ENCODE measurements at places on chromosomes 12 and 14.
A peak's percentile ranks its signal among the peaks of the same experiment; 100 is the strongest.

- peak; percentile 83 for DNase-seq
Observed at GRCh38 chr12:48351022-48351708, 446 bp upstream of the ZNF641 start.

GRCh38 chr12:23049180-23049579 is 424.2 kb downstream of the ETNK1 start:
- no peak for DNase-seq

DNA sequence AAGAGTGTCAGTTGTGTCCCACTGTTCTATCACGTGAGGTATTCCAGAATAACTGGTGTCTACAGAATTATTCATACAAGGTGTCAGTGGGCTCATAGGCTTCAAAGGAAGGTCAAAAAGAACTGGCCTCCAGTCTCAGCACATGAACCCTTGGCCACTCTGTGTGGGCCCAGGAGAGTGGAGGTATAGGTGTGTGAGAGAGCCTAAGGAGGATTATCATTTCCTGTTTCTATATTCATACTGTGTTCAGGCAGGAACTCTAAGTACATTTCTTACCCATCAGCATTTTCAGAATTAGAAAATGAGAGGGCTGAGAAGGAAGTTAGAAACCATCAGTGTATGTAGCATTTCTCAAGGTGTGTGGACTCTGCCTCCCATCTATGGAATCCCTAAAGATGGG is 87.0 kb downstream of the BTG1 start:
- DNase-seq: no peak

DNA sequence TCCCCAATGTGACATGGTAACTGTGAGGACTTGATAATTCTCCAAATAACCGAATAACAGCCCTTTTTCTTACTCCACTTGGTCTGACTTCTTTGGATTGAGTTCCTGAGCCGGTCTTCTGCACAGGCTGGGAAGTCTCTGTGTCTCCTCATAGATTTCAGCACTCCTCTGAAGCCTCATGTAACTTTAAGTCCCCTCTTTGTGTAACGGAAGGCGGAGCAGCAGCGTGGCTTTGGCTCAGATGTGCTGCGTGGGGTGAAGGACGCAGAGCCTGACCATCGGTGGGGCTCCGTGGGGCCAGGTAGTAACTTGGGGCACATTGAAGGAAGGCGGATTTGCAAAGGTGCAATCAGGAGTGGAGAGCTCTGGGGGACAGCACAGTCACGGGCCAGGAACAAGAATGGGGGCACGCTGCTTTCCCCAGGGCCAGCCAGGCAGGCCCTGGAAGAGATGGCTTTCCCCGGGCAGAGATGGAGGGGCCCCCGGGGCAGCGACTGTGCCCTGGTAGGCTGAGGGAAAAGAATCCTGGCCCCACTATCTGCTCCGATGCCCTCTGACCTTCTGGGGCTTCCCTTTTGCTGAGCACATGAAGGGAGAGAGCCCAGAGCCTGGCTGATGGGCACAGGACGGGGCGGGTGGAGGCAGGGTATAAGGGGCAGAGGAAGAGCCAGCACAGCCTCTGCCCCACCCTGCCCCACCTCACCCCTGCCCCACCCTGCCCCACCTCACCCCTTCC is 56.9 kb downstream of the ADGRD1 start:
- DNase-seq: no peak

GRCh38 chr12:93177208-93178153 is 200.2 kb upstream of the NUDT4 start:
- peak; percentile 25 for DNase-seq

- DNase-seq: no peak
Observed at GRCh38 chr12:114186241-114187002, 219.5 kb downstream of the TBX5 start.

DNA sequence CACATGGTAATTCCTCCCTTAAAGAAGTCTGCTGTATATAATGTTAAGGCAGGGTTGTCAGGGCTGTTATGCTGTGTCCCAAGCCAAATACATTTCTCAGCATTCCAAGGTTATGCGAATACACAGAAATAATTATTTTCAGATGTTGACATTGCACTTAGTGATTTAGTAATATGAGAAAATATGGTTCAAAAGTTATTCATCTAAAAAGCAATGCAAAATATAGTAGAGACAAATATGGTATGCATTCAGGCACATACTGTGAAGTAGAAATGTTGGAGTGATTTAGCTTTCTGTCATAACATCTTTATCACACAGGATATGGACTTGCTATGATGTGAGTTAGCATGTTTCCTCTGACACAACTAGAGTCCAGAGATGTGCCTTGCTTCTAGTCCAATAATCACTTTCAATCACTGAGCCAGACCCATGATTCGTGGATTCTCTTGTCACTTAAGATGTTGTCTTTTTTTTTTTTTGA is 70.0 kb downstream of the PDE3A start:
- DNase-seq: no peak

GRCh38 chr12:94730847-94731246 is 80.5 kb upstream of the TMCC3 start:
- DNase-seq: no peak

- DNase-seq: no peak
Observed at GRCh38 chr12:114749065-114749464, 65.1 kb upstream of the TBX3 start.

DNA sequence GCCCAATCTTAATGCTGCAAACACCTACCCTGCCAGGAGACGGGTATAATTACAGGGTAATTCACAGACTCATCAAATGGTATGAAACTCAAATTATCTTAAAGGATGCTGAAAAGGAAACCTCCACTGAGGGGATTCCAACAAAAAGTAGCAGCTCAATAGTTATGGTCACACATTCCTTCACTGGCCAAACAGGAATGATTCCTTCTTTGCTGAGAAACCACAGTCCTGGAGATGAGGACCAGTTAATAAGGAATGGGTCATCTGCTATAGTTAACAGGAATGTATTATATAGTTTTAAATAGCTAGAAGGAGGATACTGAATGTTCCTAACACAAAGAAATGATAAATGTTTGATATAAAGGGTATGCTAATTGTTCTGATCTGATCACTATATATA is 136.9 kb downstream of the STXBP6 start:
- DNase-seq: no peak

GRCh38 chr12:1618489-1618888 is 10.5 kb upstream of the WNT5B start:
- no peak for DNase-seq

DNA sequence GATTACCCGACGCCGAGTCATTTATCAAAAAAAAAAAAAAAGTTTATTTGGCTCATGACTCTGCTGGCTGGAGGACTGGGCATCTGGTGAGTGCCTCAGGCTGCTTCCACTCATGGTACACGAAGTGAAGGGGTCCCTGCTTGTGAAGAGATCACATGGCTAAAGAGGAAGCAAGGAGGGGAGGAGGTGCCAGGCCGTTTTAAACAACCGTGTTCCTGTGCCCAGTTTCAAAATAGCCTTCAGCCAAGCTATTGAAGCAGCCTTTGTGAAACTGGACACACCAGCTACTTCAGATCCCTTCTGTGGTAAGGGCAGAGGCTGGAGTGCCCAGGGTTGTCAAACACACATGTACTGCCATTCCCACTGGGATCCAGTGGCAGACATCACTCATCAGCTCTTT is 7.6 kb downstream of the POP5 start:
- DNase-seq: no peak

GRCh38 chr14:104102282-104102914 is 16.9 kb downstream of the ASPG start:
- no peak for DNase-seq

- peak; percentile 33 for DNase-seq
Observed at GRCh38 chr14:76812093-76812421, 625 bp downstream of the ANGEL1 start.

DNA sequence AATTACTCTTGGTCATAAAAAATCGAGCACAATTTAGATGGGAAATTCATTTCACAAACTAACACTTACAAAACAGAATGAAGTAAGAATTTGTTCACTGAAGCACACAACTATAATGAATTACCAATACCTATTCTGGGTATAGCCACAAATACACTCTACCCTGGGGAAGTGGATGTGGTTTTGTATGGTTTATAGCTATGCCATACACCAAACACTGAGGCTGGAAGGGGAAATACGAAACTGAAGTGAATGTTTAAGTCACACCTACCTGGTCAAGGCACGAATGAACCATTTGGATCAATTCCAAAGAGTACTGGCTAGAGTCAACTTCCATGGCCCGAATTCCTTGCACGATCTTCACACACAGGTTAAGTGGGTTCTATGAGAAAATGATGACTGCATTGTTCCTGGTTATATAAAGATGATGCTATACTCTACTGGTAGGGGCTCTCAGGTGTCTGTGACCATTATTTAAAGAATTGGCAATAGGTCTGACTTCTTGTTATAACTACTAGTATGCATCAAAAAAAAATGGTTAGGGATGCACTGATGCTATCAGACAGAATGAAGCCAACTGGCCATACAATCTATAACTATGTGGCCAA is 12.8 kb downstream of the NEK9 start:
- DNase-seq: no peak

DNA sequence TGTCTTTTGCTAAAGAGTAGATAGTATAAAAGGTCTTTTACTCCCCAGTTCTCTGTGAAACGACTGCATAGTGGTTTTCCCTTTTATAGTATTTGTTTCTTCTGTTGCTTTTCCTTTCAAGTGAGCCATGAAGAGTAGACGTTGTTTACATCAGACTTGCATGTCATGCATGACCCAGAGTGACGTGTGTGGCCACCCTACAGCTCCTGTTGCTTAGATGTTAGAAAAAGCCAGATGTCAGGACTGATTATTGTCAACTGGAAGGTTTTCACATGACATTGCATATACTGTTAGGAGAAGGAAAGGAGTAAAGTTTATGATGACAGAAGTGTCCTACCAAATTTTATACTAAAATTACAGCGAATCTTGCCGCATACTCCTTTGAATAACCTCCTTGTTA is 1.3 kb upstream of the RD3L start:
- DNase-seq: no peak

DNA sequence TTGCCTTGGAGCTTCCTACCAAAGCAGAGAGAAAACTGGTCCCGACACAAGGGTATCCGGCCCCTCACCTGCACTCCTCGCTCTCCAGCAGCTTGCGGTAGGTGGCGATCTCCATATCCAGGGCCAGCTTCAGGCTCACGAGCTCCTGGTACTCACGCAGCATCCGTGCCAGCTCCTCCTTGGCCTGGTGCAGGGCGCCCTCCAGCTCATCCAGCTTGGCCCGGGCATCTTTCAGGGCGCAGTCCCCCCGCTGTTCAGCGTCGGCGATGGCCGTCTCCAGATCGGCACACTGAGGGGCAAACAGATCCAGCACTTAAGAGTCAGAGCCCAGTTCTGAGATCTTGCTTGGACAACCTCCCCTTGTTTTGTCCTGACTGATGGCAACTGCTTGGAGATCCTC is 13.7 kb downstream of the KRT72 start:
- no peak for DNase-seq

- DNase-seq: no peak
Observed at GRCh38 chr12:48680861-48681260, 1.2 kb downstream of the KANSL2 start.

- DNase-seq: no peak
Observed at GRCh38 chr14:74312161-74312560, 9.4 kb upstream of the ABCD4 start.

DNA sequence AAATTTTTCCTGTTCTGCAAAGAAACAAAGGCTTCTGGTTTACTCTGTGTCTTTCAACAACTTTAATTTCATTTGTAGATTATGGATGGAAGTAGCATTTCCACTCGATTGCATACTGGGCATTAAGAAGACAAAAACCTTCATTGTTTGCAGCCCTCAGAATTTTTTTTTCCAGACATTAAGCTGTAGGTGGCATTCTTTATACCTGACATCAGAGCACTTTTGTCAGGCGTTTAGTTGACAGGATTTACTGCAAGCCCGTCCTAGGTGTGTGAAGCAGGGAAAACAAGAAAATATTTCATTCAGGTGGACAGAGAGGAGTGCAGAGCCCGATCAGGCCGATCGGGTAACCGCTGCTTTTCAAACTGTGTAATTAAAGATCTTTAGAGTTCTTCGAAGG is 107.5 kb downstream of the TMEM260 start:
- no peak for DNase-seq

DNA sequence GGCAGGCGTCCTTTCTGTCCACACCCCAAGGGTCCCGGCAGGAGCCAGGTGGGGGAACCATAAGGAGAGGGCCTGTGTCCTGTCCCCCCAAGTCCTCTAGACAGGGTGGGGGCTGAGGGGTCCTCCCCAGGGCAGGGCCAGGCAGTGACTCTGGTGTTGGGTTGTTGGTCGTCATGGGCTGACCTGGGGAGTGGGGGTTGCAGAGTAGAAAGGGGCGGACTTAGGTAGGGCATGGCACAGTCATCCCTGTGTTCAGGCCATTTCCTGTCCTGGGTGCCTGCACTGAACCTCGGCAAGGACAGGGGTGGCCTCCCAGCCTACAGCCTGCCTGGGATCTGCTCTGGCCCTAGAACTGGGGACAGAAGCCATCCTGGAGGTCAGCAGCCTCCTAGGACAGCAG is 356.2 kb downstream of the TMEM121 start:
- no peak for DNase-seq

DNA sequence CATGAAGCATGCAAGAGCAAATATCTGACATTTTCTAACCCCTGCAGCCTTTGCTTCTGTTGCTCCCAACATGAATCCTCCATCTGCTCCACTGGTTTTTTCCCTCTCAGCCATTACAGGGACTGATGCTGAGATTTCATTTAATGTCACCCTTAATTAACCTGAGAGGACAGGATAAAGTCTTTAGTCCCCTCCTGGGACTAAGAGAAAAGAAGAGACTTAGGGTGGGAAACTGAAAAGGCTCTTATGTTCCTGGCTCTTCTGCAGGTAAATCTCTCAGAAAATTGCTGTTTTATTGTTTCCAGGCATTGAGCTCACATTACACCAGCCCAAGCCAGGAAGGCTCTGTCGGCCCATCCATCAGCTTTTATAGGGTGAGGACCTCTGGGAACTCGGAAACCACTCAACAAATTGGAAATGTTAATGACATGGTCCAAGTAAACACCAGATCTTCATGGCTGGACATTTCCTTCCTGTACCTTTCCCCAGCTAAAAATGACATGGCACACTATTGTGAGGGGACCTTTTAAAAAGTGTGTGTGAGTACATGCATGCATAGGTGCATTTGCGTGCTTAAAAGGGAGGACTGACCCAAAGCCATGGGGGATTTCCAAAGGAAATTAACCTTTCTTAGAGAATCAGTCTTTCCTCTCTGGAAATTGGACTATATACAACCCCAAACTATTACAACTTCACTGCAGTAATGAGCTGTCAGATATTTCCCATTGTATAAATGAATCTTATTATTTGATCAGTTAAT is 408.1 kb upstream of the TMTC1 start:
- no peak for DNase-seq

GRCh38 chr14:69886453-69887242 is 7.4 kb downstream of the SMOC1 start:
- no peak for DNase-seq

GRCh38 chr14:23620177-23620702 is 15.9 kb upstream of the DHRS2 start:
- DNase-seq: no peak

DNA sequence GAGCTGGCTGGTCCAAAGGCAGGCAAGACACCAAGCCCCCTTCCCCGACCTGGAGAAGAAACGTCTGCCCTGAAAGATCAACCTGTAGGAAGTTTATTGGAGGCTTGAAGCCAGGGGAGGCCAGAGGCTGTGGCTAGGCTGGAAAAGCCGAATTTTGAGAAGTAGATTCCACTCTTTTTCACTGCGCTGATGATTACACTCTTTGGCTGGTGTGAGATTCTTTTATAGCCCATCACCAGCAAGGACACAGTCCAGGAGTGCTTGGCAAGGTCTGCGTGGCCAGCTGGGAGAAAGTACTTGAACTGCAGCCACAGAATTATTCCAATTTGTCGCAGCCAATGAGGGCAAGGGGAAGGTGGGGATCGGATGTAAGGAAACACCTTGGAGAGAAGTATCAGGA is 45.0 kb downstream of the SYNE3 start:
- no peak for DNase-seq

Measured in testis (tissue), 5 donors.